Stimulated activated CD4-positive, alpha-beta T cell treated with anti-CD3 and anti-CD28 coated beads, Interleukin-2, amount 100 ng/mL, for 4 hours (primary cell): ENCODE measurements at places on chromosomes 7 and 10.

DNA sequence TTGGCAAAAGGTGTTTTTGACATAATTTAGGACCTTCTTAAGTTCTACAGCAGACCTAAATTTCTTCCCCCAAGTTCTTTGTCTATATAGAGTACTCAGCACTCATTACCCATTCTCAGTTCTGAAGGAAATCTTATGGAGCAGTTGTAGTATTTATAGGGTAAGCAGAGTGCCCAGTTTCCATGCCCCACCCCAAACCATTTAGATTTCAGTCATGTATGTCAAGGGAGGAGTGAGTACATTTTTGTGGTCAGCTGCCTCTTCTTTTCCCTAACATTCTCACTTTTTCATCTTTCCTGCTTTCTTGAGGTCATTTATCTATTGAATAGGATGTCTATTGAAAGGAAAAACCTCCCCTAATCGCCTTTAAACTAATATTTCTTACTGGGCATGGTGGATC lies 83.3 kb downstream of the KAT6B start:
- DNase-seq, result no peak

GRCh38 chr7:134520130-134520529 lies 7.2 kb upstream of the AKR1B10 start:
- DNase-seq, result no peak

DNA sequence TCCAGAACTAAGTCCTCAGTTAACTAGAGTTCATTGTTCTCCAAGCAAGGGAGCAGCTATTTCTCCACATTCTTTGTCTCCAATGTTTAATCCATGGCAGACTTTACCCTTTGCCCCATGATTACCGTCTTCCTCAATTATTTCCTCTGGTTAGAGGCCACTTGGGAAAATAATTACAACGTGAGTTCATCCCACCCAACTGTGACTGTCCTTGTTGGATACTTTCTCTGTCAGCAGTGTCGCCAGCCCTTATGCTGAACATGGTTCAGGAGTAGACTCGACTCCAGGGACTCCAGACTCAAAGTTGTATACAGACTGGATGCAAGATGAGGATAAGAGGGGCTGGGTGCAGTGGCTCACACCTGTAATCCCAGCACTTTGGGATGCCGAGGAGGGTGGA lies 17.1 kb upstream of the SEPHS1 start:
- DNase-seq, result no peak

DNA sequence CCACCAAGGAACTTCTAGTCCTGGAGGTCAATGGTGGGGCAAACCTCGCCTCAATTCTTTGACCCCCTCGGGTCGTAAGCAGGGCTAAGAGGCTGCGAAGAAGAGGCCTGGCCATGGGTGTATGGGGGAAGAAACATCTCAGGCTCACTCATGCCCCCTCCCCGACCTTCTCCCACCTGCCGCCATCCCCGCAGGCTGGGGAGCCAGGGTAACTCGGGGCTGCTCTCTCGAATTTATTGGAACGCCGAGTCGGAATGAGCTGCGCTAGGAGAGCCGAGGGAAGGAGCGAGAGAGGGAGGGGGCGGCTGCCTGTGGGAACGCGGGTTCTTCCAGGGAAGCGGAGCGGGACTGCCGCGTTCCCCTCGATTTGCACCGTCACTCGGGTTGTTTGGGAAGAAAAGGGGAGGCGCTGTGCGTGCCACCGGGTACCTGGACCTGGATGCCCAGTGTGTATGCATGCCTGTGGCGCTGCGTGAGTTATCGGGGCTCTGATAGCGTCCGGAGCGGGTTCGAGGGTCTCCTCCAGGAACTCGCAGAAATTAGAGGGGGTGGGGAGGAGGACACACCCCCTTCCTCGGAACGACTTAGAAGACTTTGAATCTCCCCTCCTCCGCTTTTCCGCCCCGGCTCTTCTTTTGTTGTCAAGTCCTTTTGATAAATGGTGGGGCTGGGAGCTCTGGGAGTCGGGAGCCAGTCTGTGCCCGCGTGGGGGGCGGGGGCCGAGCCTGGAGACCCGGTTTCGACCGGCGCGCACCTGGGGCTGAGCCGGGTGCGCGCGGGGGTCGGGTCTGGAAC lies 1.8 kb upstream of the ZNF503 start:
- no peak for DNase-seq

DNA sequence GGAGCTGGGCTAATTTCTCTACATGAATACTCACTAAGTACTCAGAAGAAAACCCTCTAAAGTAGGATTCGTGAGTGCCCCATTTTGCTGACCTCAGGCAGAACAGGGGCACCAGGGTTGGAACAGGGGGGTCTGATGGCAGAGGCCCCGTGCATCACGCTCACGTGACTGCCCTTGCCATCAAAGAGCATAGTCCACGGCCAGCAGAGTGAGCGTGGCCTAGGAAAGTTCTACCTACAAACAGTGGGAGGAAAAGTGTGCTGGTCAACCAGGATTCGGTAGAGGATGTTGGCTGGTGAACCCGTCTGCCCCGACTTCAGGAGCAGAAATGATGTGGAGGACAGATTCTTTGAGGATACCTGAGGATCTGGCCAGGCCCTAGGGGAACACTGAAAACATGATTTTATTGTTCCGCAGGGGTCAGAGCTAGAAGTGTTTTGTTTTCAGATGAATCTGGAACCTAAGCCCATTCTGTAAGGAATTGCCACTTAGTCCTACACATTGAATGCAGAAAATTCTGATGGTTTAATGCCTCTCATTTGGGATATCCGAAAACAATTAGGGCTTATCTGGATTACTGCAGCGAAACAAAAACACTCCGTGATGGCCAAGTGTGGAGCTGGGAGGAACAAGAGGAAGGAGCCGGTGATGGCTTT lies 138.8 kb upstream of the SHH start:
- no peak for DNase-seq

- DNase-seq, result no peak
Observed at GRCh38 chr10:98086837-98087708, 47.4 kb upstream of the R3HCC1L start.

GRCh38 chr7:141045842-141046620 lies 27.8 kb upstream of the TMEM178B start:
- DNase-seq, result no peak

GRCh38 chr10:97111615-97112014 lies 74.1 kb downstream of the SLIT1 start:
- DNase-seq, result no peak

GRCh38 chr10:96691761-96692160 lies 28.6 kb downstream of the PIK3AP1 start:
- no peak for DNase-seq

DNA sequence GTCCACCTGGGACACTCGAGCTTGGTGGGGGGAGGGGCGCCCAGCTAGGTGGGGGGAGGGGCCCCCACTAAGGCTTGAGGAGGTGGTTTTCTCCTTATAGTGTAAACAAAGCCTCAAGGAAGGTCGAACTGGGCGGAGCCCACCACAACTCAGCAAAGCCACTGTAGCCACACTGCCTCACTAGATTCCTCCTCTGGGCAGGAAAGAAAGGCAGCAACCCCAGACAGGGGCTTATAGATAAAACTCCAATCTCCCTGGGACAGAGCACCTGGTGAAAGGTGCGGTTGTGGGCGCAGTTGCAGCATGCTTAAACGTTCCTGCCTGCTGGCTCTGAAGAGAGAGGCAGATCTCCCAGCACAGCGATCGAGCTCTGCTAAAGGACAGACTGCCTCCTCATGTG lies 133.1 kb downstream of the SNX13 start:
- no peak for DNase-seq

GRCh38 chr10:43120116-43120928 lies 17.9 kb upstream of the CSGALNACT2 start:
- DNase-seq, result no peak

GRCh38 chr7:68321076-68321639 lies 1277.1 kb upstream of the AUTS2 start:
- no peak for DNase-seq

DNA sequence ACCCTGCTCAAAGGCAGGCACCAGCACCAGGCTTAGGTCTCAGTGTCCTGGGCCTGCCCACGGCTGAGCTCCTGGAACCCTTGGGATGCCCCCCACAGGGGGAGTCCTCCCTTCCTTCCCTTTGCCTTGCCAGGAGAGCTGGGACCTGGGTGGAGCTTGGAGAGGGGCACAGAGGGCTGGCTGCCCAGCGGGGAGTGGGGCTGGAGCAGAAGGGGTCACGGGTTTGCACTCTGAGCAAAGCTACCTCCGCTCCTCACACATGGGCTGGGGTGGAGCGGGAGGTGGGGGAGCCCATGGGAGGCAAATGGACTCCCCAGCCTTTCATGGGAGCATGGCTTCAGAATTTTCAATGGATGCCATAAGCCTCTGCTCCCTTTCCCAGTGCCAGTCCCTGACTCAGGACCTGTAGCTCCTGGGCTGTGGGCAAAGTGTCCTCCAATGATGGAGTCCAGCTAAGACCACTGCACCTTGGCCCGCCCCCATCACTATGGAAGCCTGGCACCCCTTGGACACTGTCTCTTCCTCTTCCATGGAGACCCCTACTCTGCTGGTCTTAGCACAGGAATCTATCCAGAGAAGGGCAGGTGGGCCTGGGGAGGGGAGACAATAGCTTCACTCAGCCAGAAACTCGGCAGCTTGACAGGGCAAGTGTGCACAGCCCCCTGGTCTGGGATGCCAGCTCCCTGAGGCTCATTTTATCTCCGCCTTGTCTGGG lies 39.9 kb downstream of the LDB3 start:
- DNase-seq, result no peak

- no peak for DNase-seq
Observed at GRCh38 chr7:133053321-133053891, 28.5 kb downstream of the CHCHD3 start.

DNA sequence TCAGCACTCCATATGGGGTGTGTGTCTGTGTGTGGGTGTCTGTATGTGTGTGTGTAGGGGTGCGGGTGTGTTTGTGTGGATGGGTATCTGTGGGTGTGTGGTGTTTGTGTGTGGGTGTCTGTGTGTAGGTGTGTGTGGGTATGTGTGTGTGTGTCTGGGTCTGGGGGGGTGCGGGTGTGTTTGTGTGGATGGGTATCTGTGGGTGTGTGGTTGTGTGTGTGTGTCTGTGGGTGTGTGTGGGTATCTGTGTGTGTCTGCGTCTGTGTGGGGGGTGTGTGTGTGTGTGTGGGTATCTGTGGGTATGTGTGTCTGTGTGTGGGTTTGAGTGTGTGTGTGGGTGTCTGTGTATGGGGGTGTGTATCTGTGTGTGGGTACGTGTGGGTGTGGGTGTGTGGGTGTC lies 148.7 kb downstream of the RGS10 start:
- no peak for DNase-seq
